GF-D8 (cell line): ENCODE measurements at places on chromosomes 6 and 20.

GRCh38 chr6:51398793-51399192, 580.1 kb downstream of the TFAP2B start:
- no peak for DNase-seq

DNA sequence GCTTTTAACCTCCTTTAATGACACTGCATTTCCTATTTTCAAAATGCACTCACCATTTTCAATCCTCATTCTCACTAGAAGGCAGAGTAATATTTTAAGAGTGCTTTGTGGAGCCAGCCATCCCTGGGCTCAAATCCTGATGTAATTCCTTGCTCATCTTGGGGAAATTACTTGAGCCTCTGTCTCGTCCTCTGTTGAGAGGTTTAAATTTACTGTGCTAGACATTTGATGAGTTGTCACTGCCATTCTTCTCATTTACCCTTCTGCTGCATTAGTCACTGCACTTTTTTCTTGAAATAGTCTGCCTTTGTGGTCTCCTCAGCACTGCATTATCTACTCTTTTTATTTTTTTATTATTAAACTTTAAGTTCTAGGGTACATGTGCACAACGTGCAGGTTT, 150.0 kb upstream of the HDDC2 start:
- DNase-seq = no peak

GRCh38 chr6:37691904-37692806, 5.5 kb downstream of the MDGA1 start:
- no peak for DNase-seq

GRCh38 chr6:35787266-35788218, 6.7 kb downstream of the CLPSL1 start:
- no peak for DNase-seq

DNA sequence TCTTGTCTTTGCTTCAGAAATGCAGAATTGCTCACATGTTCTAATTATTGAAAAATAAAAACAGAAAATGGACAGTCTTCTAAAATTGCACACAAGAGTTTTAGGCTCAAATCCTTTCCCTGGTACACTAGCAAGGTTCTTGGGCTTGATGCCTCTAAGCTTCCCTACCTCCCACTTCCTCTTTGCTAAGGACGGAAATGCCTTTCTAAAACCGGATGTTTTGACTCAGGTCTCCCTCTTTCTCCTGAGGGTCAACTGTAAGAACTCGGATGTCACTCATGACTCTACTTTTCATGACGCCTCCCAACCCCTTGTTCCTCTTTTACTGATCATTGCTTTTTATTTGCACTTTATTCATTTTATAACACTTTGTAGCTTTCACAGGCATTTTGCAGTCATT, 613.5 kb downstream of the C6orf118 start:
- DNase-seq = no peak

- no peak for DNase-seq
These were observed 258.9 kb downstream of the KIF16B start for GRCh38 chr20:16314320-16314719.

- DNase-seq = no peak
These were observed 111.9 kb downstream of the TBX18 start for GRCh38 chr6:84652356-84653026.

GRCh38 chr6:166024252-166024651, 143.4 kb downstream of the TBXT start:
- no peak for DNase-seq

DNA sequence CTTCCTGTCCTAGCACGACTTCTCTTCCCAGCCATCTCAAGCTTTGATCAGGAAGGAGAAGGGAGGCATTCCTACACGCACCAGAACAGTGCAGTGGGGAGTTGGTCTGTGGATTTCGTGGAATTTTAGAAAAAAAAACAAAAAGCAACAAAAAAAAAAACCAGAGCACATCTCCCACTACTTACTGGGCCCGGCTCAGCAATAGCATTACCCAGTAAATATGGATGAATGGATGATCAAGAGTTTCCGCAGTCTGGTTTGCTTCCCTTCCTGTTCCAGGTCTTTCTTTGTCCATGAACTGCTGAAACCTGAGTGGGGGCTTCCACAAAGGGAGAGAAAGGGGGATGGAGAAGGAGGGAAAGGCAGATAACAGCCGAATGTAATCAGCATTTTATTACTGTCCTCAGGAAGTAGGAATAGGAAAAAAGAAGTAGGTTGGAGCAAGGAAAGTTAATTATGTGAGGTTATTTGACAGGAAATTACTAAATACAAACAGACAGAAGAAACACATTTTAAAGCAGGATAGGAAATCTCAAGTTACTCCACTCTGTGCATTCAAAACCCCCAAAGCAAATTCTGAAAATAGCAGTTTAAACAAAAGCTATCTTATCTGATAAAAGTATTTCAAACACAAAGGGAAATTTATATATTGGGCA, 349.0 kb downstream of the PRL start:
- DNase-seq = peak; percentile 8

- DNase-seq = no peak
These were observed 96.0 kb upstream of the SNX9 start for GRCh38 chr6:157726892-157727628.

DNA sequence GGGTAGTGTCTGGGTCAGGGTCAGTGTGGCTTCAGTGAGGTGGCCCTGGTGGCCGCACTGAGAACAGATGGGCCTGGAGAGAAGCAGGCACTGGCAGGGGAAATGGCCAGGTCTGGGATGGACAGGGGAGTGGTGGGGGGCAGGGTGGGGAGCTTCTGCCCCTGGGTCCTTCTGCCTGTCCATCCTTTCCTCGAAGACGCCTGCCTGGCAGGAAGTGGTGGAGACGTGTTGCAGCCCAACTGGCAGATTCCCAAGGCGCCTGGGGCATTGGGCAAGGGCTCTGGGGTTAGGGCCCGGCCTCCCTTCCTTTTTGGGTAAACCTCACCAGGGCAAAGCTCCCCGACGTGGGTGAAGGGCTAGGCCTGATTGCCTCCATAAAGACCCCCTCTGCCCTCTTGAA, 10.4 kb downstream of the SRC start:
- DNase-seq = peak; percentile 42

DNA sequence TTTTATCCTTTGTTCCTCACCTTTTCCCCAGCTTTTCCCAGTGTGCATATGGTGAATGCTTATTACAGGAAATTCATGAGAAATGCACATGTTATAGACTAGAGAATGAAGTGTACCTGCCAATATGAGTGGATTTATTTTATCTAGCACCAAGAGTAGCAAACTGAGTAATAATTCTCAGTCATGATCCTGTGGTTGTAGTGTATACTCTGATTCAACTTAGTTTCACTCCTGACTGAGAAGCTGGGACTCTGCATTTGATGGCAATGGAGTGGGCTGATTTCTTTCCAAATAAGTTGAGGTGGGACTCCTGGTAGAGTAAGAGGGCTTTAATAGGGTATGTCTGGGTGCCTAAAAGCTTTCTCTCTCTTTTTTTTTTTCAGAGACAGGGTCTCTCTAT, 4.0 kb downstream of the ABT1 start:
- DNase-seq = no peak

DNA sequence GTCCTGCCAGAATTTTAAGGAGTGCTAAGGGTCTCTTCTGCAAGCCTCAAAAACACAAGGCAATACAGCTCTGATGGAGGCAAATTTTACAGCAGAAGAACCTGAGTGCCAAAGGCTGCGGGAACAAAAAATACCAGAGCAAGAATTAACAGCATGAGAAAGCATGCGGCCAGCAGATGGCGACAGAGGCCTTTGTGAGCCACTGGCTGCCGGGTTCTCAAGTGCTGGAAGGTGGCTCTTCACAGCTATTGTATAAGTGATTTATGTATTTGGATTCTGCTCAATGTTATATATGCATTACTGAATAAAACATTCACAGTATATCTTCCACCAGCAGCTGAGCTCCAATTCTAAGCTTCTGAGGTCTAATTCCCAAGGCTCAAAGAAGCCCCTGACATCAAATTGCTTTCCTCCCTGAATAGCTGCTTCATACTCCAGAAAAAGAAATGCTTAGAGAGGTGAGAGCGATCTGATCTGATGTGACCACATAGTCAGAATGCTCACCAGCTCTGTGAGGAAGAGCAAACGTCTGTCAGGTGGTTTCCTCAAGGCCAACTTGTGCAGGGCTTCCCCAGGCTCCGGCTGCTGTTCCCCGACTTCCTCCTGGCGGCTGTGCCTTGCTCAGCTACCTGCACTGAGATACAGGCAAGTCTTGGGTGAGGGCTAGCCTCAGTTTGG, 58.6 kb downstream of the PPP1R3G start:
- peak; percentile 32 for DNase-seq

GRCh38 chr6:113458368-113459010, 398.7 kb upstream of the MARCKS start:
- DNase-seq = no peak

- DNase-seq = no peak
These were observed 405.7 kb downstream of the RNF144B start for GRCh38 chr6:18792866-18793265.

DNA sequence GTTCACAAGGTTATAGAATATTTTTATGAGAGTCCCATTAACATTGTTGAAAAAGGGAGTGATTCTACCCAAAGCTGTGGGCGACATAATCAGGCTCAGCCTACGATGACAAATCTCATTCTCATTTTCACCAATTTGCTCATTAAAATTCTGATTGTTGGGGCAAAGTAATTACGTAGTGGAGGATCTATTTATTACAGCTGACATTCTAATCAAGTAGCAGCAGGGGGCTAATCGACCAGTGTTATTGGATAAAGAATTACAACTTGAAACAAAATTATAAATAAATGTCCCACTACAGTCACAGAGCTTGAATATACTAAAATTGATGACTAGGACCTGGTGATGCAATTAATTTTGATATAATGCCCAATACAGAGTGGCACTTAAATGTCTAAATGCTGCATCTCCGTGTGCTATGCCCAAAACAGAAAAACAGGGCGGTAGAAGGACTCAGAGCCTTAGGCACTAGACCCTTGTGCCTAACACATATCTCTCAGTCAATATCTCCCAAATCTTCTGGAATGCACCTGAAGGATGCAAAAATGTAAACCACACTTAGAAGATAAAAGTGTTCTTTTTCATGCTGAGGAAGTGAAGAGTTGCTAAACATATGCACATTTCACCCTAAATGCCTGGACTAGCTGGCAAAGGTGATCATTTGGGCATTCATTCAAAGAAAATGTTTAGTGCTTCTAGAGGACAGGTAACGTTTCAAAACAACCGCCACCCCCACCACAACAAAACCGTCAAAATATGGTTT, 88.3 kb downstream of the CD24 start:
- no peak for DNase-seq

DNA sequence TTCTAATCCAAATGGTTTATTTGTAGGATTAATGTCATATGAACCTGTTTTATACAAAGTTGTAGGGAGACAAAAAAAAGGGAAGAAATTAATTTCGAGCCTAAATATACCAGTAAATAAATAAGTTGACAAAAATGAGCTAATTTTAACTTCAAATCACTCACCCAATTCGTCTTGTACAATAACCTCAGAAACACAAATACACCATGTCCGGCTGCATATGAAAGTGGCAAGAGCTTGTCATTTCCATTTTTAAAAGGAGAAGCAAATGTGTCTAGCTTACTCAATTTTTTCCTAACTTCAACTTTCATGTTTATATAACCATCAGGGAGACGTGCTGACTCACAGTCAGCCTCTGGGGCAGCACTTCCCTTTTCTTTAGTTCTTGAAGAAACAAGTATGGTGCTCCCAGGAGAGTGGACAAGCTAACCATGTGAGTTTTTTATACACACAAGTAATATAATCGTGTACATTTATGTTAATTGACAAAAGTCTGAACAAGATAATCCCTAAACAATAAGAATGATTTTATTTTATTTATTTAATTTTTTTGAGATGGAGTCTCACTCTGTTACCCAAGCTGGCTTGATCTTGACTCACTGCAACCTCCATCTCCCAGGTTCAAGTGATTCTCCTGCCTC, 55.5 kb upstream of the SGK1 start:
- peak; percentile 92 for DNase-seq

DNA sequence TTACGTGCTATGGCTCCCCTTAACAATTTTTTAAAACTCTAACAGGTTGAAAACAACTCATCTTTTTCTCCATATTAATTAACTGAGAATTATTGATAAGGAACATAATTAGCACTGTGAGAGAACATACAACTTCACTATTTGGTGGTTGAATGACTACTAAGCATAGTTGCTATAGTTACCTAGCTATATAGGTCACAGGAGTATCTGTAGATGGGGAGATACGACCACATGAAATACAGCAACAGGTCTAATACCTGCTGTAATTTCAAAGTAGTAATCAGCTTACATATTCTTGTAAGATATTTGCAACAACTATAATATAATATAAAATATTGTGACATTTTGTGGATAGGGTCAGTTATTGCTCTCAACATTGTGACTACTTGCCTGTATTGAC, 102.9 kb downstream of the ADGB start:
- no peak for DNase-seq

GRCh38 chr6:9581155-9581554, 833.7 kb downstream of the TFAP2A start:
- no peak for DNase-seq

GRCh38 chr20:63071541-63072181, 64.9 kb upstream of the BHLHE23 start:
- no peak for DNase-seq

DNA sequence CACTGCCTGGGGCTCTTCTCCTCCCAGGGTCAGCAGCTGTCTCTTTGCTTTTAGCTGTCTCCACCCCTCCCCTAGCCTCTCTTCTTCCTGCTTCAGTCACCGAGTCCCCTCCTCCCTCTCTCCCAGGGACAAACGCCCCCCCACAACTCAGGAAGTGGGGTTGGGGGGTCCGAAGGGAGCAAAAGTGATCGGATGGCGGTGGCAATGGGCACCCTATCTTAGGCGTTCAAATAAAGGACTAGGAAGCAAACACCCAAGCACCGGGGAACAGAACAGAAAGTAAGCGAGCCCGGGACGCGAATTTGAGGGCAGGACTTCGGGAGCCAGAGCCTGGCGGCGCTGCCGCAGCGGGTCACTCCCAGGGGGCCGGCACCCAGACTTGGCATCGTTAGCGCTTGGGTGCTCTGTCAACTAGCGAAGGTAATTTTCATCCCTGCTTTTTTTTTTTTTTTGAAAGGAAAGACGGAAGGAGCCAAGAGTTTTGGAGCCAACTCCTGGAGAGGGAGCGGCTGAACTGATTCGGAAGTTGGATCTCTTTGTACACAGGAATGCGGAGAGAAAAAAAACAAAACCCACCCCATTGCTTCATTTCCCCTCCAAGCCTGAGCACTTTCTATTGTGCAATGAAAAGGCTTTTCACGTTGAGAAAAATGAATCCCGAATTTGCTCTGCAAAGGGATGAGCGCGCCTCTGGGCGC, 815 bp upstream of the ITPR3 start:
- no peak for DNase-seq

DNA sequence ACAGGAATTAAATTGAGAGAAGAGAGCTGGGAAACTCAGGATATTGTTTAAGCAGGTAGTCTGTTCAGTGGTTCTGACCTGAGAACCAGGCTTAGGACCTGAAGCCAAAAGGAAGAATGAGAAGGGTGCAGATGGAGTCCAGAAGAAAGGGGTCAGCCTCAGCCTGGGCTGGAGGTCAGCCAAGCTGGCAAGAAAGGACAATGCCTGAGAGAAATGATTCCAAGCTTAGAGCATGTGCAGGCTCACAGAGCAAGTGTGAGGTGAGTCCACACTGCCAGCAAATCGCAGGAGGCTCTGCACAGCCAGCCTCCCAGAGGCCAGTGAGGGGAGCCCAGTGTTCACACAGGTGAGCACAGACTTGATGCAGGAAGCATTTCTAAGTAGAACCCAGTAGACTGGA, 47.3 kb downstream of the DAAM2 start:
- no peak for DNase-seq
